Stimulated activated CD8-positive, alpha-beta memory T cell treated with anti-CD3 and anti-CD28 coated beads, Interleukin-4, amount 100 ng/mL, for 1 hour (primary cell): ENCODE measurements at places on chromosomes 4 and X.

DNA sequence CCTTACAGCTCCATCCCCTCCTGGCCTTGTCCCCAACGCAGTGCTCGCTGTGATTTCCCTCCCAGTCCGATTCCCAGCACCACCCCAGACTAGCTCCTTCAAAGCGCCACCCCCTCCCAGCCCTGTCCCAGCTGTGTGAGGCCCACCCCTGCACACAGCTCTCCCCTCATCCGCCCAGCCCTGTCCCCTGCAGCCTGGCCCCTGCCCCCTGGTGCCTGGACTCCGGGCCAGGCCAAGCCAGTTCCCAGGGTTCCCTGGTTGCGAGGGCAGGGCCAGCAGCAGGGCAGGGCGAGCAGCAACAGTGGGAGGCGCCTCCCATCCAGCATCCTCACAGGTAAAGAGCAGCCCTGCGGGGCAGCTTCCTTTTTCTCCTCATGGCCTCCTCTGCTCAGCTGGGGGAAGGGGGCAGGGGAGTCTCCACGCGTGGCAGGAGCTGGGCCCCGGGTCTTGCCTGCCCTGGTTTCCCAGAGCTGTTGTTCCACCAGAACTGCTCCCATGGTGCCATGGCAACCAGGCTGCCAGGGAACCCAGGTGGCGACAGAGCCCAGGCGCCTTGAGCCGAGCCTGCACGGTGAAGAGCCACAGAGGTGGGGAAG, 24.8 kb downstream of the IQSEC2 start:
- no peak for DNase-seq

- DNase-seq, result no peak
Measured at GRCh38 chrX:12489341-12489740, 301.9 kb upstream of the PRPS2 start.

DNA sequence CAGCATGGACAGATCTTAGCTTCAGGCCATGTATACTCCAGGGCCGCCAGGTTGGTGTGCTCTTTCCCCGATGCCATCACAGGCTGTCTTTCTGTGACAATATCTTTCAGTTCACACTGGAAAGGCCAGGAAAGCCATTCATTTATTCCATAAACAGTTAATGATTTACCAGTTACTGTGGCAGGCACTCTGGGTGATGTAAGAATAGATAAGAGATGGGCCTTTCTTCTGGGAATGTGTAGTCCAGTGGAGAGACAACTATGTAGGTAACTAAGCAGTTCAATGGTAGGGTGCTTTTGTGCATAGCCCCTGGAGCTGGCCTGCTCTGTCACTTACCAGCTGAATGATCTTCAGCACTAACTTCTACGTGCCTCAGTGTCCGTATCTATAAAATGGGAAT, 46.3 kb upstream of the LEF1 start:
- DNase-seq, result no peak

GRCh38 chrX:110050901-110051300, 48.0 kb downstream of the TMEM164 start:
- no peak for DNase-seq

DNA sequence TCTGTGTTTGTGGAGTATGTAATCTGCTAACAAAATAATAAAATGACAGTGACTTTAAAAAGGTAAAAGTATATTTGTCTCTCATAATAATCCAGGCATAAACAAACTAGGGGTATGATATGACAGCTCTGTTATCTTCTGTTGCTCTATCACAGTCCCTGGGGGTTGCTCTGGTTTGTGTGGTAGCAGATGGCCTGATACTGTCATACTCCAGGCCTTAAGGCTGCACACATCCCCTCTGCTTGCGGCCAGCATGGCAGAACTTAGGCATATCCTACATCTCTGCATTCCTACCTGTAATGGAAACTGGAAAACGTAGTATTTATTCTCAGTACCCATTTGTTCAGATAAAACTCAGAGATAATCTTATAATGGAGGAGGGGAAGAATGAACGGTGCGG, 117.9 kb upstream of the HAND2 start:
- no peak for DNase-seq

GRCh38 chrX:2673611-2674010, 17.5 kb upstream of the CD99 start:
- DNase-seq, result no peak

DNA sequence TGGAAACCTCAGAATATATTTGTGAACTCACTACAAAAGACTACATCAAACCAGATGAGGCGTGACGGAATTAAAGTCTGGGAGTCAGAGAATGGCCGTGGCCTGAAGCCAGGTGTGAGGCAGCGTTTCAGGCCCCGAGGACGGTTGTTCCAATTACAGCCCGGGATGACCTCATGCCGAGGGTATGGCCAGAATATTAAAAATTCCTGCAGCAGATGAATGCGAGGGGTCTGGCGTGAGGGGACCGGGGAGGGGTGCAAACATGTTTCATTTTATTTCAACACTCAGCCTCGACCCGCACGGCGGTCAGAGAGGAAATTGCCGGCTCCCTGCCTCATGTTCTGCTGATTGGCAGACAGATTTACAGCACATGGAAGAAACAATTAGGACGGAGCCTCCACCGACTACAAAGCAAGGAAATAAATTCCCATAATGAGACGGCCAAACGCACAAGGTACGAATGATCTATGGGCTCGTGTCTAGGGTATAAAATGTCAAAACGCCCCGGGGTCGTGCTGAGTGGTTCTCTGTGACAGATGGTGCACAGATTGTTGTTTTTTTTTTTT, 289.7 kb downstream of the SHOX start:
- no peak for DNase-seq

DNA sequence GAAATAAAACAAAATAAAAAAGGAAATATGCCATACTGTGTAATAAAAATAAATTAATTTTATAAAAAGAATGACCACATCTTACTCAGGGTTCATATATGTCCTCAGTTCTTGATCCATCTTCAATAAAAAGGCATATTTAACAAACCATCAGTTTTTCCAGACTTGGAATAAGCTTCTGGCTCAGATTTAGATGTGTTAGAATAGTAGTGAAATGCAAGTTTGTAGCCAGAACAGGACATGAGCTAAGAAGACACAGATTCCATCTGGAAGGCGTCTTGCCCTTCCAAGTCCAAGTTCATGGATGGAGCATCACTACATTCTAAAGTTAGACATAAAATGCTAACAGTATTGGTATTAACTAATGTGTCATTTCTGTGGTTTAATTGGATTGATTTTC, 10.3 kb upstream of the LSM6 start:
- DNase-seq, result no peak

DNA sequence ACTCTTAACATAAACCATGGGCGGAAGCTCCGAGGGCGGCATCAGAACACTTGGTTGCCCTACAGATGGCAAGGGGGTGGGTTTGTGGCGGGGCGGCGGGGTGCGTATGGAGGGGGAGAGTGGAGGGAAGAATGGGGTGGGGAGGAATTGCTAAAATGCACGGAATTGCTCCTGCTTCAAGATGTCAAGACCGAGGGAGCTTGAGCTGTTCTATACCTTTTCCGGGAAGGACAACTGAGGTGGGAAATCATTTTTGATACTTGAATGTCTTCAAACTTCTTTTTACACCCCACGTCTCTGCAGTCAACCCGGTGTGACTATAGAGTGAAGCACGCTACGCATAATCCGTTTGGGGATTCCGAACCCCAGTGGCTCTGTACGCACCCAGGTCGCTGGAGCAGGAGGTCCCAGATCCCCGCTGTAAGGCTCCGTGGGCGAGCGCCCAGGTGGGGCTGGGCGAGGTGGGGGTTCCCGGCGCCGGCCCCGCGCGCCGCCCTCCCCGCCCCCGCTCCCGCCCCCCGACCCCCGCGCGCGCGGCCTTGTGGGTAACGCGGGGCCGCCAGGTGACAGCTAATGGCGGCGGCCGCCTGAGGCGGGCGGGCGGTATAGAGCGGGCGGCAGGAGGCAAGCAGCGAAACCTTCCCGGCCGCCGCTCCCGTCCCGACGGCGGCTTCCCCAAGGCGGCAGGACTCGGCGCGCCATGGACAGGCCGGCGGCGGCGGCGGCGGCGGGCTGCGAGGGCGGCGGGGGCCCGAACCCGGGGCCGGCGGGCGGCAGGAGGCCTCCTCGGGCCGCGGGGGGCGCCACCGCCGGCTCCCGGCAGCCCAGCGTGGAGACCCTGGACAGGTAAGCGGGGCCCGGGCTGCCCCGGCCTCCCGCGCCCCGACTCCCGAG, at the start of gene MTMR1:
Gene MTMR1, plus strand, starts transcription at position 566 of the 894 bp plus-strand sequence. Its CDS starts 135 bp downstream, at position 701.
- no peak for DNase-seq

GRCh38 chrX:31523884-31524536, 452.2 kb upstream of the FTHL17 start:
- no peak for DNase-seq

- no peak for DNase-seq
Measured at GRCh38 chr4:10413177-10413576, 44.0 kb downstream of the ZNF518B start.

GRCh38 chr4:2338754-2339457, 77.0 kb upstream of the MXD4 start:
- DNase-seq, result no peak

DNA sequence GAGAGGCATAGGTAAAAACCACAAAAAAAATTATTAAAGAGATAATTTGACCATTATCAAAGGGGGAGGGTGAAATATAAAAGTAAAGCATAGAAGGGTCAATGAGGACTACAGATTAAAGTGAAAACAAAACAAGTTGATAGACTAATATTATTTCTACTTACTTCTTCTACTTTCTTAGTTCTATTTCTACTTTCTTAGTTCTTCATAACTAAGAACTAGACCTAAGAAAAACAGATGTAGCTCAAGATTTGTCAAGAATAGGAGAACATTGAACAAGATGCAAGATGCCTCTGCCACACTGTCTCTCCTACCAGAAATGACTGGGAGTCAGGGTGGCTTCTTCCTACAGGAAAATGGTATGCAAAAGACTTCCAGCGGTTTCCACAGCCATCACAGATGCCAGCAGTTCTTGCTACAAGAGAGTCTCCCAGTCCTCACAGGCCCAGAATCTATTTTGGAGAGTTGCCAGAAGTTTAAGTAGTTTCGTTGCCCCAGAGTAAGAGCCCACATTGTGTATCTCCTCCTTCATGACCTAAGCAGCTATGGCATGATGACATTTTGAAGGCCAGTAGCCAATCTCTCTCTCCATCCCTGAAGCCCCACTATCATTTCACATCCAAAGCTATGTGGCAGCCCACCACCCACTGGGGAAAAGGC, 42.9 kb upstream of the DDX60 start:
- DNase-seq, result no peak

- no peak for DNase-seq
Measured at GRCh38 chrX:8815460-8816065, 14.4 kb upstream of the FAM9A start.

DNA sequence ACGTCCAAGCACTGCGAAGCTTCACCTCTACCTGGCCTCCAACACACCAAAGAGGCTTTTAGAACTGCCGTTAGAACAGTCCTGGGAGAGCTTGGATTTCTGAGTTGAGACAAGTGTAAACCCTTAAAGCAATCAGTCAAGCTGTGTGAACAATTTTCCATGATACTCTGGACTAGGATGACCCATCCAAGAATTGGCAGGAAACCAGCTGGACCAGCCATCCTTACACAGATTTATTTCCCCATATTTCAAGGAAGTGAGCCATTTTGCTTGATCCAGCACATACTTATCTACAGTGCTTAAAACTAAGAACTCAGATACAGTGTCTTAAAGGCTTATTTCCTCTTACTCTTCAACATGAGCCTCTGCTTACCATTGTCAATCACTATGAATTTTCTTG, 340.7 kb upstream of the HS3ST1 start:
- DNase-seq, result no peak

DNA sequence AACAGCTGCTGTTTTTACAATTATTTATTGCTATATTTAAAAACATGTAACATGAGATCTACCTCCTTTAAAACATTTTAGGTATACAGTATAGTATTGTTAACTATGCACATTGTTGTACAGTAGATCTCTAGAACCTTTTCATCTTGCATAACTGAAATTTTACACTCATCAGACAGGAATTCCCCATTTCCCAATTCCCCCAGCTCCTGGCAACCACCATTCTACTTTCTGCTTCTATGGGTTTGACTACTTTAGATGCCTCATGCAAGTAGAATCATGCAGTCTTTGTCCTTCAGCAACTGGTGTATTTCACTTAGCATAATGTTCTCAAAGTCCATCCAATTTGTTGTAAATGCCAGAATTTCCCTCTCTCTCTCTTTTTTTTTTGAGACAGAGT, 9.7 kb upstream of the LSM6 start:
- no peak for DNase-seq

DNA sequence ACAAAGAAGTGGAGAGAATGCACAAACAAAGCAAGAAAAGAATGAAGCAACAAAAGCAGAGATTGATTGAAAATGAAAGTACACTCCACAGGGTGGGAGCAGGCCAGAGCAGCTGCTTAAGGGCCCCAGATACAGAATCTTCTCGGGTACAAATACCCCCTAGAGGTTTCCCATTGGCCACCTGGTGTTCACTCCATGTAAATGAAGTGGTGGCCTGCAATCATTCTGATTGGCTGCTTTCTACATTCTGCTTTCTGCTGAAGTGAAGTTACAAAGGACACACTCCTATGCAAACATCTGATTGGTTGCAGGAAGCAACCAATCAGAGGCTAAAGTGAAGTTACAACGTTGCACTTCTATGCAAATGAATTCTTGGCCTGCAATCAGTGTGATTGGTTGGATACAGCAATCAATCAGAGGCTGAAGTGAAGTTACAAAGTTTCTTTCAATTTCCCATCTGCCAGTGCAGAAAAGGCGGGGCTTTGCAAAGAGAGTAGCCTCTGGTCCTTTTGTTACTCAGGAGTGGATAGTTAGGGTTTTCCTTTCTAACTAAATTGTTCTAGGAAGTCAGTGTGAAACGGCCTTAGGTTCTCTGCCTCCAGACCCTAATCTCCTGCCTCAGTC, 19.0 kb upstream of the GPC4 start:
- DNase-seq, result no peak

DNA sequence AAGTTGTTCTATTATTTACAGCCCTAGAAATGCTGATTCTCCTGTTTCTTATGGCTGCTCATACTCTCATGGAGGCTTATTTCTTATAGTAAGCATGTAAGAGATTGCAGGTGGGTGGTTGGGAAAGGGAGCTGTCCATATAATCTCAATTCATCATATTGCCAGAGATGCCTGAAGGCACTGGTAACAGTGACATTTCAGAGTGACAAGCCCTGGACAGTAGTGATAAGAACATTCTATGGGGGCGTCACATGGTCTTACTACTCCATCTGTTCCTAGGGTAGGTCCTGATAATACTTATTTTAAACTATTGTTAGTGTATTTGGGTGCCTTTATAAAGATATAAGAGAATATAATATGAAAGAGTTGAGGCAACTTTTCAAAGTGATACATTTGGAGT, 171.5 kb downstream of the CFAP299 start:
- no peak for DNase-seq

GRCh38 chr4:24846716-24847115, 51.3 kb downstream of the SOD3 start:
- no peak for DNase-seq

DNA sequence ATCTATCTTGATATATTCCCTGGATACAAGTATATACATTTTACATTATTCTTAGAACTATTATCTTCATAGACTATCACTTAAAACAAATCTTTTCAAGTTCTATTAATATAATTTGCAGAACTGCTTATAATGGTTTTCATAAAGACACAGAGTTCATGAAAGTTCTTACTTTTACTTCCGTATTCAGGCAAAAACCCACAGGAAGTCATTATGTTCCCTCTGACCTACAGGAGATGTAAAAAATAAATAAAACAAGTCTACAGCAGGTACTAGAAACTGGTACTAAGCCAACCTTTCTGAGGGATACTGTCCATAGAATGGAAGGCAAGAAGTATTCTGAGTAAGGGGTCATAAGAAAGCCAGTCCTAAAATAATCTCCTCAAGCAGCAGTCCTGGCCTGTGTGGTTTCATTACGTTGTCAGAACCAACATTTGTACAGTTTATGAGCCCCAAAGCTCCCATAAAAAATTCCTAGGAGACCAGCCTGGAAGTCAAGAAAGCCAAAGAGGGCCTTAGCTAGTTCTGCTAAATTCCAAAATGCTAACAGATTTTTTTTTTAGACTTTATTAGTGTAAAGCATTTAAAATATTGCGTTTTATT, 68.6 kb downstream of the CAMK2D start:
- no peak for DNase-seq
